NCI-H1930 (cell line): ENCODE measurements at places on chromosomes 7 and 10.

DNA sequence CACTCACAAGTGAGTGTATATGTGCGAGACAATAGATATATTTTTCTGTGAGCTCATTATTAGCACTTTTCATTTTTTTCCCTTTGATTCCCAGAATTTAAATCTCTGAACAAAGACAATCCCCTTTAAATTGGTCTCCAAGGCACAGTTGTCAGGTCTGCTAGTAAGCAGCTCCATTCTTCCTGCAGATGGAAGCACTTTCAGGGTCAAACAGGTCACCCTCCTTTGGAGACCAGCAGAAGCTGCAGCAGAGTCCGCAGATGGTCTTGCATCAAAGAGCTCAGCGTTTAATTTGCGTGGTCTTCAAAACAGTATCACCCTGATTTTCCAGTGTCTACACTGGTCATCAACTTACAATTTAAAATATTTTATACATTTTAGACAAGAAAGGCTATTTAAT, 543.8 kb downstream of the ARL4A start:
- DNase-seq = no peak

- peak; percentile 79 for DNase-seq
These were observed 10.5 kb upstream of the ACSM6 start for GRCh38 chr10:95183271-95184230.

GRCh38 chr10:16491933-16492332, 29.7 kb downstream of the C1QL3 start:
- DNase-seq = peak; percentile 62

GRCh38 chr10:69101451-69102095, 13.7 kb downstream of the SRGN start:
- no peak for DNase-seq

DNA sequence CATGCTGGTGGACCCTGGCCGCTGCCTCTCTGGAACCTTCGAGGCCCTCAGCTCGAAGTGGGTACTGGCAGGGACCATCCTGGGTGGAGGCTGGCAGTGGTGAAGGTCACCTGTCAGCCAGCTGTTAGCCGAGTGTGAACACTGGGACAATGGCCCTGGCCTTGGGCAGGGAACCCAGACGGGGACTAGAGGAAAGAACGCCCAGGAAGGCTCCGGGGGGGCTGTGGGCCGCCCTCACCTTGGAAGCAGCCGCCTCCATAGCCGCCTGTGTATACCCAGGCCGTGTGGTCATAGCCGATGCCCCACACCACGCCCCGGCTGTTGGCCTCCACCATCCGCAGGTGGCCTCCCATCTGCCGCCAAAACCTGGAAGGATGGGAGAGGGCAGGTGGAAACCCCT, 17.6 kb downstream of the BHLHA15 start:
- DNase-seq = no peak

- no peak for DNase-seq
These were observed 50.2 kb upstream of the GNA12 start for GRCh38 chr7:2894118-2894940.

- DNase-seq = no peak
These were observed 118.9 kb downstream of the PLXDC2 start for GRCh38 chr10:19935176-19935575.

- DNase-seq = no peak
These were observed 578.9 kb downstream of the ZWINT start for GRCh38 chr10:55782181-55782580.

GRCh38 chr10:103514244-103514643, 20.7 kb downstream of the NEURL1 start:
- DNase-seq = no peak

GRCh38 chr10:27535317-27535716, 31.2 kb downstream of the RAB18 start:
- no peak for DNase-seq

GRCh38 chr7:44387389-44387788, 62.0 kb upstream of the CAMK2B start:
- no peak for DNase-seq

GRCh38 chr10:14774797-14775196, at the start of gene FAM107B:
Gene FAM107B (minus strand): TSS chr10:14774897. CDS start chr10:14774663, 234 bp downstream.
- DNase-seq = no peak

GRCh38 chr10:113063043-113063967, 113.3 kb downstream of the TCF7L2 start:
- DNase-seq = no peak

- no peak for DNase-seq
These were observed 15.5 kb upstream of the SP4 start for GRCh38 chr7:21412410-21412851.

DNA sequence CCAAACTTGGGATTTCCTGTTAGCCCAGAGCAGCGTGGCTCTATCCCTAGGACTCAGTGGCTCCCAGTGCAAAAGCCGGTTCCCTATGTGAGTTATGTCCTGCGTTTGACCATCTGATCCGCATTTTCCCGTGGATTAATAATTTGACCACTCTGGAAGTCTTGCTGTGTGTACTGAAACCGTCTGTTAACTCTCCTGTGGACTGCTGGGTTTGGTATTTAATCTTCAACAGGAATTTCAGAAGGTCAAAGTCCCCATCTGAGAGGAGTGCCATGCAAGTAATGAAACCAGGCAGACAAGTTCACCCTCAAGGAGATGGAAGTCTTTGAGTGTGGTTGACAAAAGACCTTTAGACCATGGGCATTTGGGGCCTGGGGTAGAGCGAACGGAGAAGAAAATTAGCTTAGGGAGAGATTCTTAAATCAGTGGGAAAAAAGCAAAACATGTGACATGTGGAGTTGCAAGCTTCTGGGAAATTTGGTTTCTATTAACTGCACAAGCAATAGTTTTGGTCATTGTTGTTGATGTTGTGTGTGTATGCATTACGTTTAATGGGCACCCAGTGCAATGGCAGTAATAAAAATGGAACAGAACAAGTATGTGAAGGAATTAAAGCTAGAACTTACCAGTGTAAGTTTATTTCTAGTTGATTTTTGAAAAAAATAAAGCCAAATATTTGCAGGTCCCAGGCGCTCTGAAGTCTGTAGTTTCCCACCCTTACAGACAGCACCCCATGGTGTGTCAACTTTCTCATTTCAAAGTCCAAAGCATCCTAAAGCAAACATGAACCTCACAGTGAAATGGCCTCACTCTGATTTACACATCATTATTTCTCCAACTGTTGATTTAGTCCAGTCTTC, 38.2 kb downstream of the LYZL1 start:
- no peak for DNase-seq

DNA sequence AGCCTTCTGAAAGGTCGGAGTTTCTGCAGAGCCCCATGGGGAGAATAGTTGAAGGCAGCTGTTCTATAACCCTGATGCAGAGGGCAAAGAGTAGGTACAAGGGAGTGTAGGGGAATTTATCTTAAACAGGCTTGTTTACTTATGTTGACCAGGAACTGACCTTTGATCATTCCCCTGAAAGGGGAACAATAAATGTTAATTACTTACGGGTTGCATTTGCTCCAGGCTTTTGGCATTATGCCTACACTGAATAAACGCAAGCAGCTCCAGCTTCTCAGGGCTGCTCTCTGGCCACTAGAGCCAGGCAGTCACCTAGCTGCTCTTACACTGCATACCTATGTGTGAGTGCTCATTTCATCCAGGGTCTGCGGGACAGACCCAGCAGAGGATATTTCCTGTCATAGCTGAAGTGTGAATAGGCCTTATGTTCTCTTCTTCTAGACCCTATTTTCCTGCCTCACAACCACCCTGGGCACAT, 26.9 kb upstream of the ABCA13 start:
- no peak for DNase-seq

DNA sequence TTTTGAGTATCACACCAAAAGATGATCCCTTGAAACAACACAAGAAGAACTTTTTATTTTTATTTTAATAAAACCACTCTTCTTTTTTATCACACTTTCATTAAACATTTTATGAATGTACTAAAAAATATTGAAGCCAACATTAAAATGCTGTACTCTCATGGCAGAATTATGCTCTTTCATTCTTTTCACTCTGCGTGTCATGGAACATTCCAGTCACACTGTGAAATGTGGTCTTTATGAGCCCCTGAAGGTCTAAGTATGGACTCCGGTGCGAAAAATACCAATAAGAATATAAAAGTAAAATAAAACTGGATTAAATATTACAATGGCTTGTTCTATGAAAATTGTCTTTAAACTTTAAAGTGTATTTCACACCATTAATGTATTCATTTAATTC, 148.4 kb downstream of the TMEM26 start:
- no peak for DNase-seq

DNA sequence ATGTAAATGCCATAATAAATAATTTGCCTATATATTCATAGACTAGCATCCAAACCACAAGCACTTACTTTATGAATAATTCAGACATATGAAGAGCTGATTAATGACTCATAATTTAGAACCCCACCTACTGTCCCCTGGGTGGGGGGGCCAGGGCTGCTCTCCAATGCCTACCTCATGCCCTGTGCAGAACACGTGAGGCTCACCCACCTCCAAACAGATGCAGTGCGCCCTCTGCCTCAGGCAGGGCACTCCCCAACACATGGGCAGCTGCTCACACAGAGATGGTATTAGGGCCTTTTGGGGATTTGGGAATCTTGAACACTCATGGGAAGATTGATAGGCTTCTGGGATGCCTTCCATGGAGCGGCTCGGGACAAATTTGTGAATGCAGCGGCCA, 75.1 kb upstream of the INSIG1 start:
- no peak for DNase-seq

DNA sequence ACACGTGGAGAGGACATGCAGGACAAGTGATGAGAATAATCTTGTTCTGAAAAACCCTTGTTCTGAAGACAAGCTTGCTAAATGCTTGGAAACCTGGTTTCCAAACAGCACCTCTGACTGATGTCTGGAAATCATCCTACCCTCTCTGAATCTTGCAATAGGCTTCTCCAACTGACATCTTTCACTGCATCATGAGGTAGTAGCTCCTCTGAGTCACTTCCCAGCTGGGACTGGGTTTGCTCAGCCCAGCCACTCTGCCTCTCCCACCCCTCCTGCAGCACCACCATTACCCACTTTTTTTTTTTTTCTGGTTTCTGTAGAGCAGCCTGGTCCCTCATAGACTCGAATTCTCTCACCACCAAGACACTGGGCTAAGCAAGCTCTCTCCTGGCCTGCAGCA, 919.8 kb downstream of the GRID1 start:
- no peak for DNase-seq

DNA sequence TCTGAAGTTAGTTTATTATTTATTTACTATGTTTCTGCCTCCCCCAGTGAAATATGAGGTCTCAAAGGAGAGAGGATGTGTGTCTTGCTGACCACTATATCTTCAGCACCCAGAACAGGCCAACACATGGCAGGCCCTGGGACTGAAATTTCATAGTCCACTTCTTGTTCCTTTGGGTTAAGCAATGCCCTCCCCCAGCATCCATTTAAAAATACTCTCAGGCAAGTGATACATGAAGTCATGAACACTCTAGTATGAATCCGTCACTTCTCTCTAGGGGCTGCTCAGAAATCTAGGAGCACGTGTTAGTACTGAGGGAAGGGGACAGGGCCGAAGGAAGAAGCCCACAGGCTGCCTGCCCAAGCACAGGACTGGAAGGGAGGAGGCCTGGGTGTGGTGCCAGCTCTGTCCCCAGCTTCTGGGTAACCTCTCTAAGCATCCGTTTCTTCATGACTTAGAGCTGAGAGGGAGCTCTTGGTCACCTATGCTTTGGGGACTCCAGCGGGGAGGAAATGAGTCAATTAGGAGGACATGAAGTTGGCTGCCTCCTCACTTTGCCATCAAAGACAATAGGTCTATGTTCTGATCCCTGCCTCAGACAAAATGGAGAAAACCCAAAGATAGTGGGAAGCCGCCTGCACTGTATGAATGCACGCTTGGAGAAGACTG, 119.2 kb downstream of the KCNMA1 start:
- no peak for DNase-seq

DNA sequence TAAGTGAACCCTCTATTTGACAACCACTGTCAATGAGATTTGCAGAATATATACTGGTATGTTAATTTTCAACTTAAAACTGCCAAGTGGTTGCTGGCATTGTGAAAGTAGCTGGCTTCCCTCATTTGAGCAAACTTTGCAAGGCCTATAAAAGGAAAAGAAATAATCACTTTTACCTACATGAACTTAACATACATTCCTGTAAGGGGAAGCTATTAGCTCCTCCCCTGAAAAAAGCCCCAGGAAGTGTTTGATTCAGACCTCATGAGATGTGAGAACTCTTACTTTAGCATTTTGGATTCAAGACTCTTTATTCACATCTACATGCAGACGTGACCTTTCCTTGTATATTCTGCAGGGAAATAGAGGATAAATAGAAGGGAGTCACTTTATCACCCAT, 175.6 kb downstream of the OTUD1 start:
- no peak for DNase-seq

GRCh38 chr7:17021205-17021604, 139.4 kb upstream of the AGR3 start:
- DNase-seq = no peak

DNA sequence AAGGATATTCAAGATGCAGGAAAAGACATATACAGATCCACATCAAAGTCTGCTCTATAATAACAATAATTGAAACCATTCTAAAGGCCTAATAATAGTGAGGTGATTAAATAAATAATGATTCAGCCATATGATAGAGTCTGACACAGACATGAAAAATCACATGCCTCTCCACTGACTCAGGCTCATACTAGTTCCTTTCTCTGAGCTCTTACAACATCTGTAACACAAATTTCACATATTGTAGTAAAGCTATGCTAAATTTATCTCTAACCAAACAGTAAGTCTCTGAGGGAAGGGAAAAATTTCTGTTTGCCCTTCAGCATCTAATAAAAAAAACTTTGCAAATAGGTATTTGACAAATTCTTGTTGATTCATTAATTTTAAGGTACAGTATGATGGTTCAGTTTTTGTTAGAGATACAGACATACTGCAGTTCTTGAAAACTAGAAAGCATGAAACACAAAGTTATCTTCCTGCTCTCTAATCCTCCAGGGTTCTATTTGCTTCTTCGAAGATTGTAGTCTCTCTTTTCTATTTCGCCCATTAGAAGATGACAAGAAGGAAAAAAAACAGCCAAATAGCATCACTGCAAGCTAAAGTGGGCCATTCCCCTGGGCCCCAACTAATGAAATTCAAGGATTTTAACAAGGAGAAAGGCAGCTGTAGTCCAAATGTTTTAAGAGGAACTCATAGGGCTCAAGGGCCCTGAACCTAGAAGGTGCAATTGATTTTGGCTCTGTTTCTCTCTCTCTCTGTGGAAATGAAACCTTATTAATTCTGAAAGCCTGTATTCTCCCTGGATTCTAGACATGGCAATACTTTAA, 53.9 kb downstream of the CUBN start:
- DNase-seq = no peak

GRCh38 chr7:128807191-128807590, 15.4 kb downstream of the CCDC136 start:
- no peak for DNase-seq

- no peak for DNase-seq
These were observed 35.7 kb downstream of the SEMA3E start for GRCh38 chr7:83613232-83613631.

GRCh38 chr7:1276626-1277175, 44.0 kb downstream of the UNCX start:
- DNase-seq = no peak

GRCh38 chr10:78821052-78821451, 247.7 kb upstream of the ZMIZ1 start:
- no peak for DNase-seq

GRCh38 chr7:27169658-27170425, 4.3 kb downstream of the HOXA10 start:
- DNase-seq = peak; percentile 53
